ENCODE measurements at places on chromosomes 6 and 20. TPM values are rescaled to one million over a fixed set of nuclear protein-coding genes. Genes with fewer than 3 reads are reported as not detected.

The MYO6 gene
- 37.4 TPM for total RNA-seq

The AP5S1 gene
- 10.7 TPM for total RNA-seq

The PNLDC1 gene
- not detected for total RNA-seq

The FAM209A gene
- total RNA-seq, result not detected

Data from esophagus mucosa (tissue), 1 donor.